Activated T-cell treated with anti-CD3 and anti-CD28 coated beads for 4 hours (primary cell): ENCODE measurements at places on chromosomes 3 and 15.

DNA sequence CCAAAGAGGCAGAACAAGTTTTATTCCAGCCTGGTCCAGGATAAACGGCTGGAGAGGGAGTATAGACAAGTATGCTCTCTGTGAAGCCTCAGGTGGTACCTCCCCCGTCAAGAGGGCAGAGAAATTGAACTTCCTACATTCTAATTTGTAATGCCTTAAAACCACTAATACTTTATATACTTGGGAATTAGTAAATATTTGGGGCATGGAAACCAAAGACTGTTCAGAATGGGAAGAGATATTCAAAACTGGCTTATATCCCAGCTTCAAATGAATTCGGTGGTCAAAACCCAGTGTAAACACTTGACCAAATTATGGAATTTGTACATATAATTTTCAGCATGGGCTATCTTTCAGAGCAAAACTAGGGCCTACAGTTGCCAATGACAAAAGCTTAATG is 122.6 kb downstream of the FBN1 start:
- no peak for DNase-seq

DNA sequence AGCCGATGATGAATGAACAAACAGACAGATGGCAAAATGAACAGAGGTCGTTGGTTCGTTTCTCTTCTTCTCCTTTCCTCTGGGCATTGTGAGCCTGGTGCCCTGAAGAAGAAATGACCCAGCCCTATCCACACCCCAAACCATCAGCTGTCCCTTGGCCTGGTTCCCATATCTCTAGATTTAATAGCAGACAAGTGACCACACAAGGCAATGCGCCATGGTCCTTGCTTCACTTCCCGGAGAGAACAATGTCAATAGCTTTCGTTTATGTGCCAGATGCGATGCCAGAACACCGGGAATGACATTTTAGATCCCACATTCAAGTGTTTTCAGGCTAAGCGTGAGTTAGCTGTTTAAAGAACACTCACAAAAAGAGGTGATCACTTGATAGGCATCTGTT is 17.7 kb downstream of the POC1A start:
- no peak for DNase-seq

GRCh38 chr15:27983496-27983895 is 115.6 kb downstream of the OCA2 start:
- no peak for DNase-seq

DNA sequence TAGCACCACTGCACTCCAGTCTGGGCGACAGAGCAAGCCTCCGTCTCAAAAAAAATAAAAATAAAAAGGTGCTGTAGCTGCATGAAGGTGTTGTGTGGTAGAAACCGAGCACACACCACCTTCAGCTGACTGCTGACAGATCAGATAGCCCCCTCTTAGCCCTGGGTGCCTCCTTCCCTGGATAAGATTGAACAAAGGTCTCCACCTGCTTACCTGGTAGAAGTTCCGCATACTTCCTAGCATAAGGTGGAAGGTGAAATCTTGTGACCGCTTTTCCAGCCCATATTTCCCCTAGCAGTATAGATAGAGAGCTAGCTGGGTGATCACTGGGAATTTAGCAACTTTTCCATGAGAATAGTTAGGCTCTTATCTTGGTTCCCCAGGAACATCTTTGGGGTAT is 18.7 kb upstream of the NEO1 start:
- no peak for DNase-seq

GRCh38 chr3:13689373-13690260 is 140.7 kb downstream of the FBLN2 start:
- DNase-seq: no peak

- DNase-seq: no peak
These were observed 675 bp downstream of the RBM15B start for GRCh38 chr3:51391566-51392354.

- DNase-seq: no peak
These were observed 151.6 kb downstream of the SLCO3A1 start for GRCh38 chr15:92005154-92005553.

DNA sequence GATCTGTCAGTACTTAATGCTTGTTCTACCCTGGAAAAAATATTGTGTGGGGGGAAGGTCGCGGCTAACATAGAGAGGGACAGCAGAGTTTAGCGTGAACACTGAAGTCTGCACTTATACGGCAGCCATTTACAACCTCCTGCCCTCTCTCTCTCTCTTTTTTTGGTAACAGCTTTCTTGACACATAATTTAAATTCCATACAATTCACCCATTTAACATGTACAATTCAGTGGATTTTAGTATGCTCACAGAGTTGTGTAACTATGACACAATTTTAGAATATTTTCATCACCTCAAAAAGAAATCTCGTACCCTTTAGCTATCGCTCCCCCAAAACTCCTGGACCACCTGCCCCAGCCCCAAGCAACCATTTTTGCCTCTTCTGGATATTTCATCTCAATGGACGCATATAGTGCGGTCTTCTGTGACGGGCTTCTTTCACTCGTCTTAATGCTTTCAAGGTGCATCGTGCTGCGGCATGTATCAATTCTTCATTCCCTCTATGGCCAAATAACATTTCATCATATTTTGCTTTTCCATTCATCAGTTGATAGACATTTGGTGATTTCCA is 141.8 kb downstream of the XXYLT1 start:
- DNase-seq: no peak

- no peak for DNase-seq
These were observed 3.0 kb upstream of the GRAMD2A start for GRCh38 chr15:72200395-72201237.

- no peak for DNase-seq
These were observed 25.6 kb downstream of the PRR23E start for GRCh38 chr3:127218454-127218922.

DNA sequence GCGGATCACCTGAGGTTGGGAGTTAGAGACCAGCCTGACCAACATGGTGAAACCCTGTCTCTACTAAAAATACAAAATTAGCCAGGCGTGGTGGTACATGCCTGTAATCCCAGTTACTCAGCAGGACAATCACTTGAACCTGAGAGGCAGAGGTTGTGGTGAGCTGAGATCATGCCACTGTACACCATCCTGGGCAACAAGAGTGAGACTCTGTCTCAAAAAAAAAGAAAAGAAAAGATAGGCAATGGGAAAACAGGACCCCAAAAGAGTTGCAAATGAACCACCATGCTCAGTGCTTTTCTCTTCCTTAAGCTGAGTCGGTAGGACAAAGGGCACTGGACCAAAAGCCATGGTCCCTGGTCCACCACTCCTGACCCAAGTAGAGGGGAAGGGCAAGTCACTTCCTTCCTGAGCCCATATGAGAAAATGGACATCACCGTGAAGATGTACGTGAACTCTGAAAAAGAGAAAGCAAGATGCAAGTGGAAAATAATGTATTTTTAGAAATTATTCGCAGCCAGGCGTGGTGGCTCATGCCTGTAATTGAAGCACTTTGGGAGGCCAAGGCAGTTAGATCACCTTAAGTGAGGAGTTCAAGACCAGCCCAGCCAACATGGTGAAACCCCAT is 2.6 kb downstream of the ITGB5 start:
- DNase-seq: no peak

GRCh38 chr3:136819392-136819730 is 435 bp downstream of the SLC35G2 start:
- DNase-seq: peak; percentile 11

DNA sequence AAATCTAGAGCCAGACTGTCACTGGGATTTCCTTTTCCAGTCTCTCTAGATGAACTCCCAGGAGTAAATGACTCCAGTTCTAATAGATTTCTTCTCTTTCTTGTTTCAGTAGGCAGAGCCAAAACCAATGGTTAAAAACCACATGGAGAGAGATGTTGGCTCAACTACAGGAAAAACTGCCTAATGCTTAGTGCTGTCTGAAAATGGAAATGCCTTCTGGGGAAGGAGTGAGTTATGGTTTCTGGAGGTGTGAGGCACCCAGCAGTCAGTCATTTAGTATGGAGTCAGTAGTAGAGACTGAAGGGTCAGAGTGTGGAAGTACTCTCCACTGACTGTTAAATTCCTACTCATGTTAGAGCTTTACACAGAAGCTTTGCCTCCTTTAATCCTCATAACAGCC is 136.7 kb downstream of the CCNL1 start:
- no peak for DNase-seq

DNA sequence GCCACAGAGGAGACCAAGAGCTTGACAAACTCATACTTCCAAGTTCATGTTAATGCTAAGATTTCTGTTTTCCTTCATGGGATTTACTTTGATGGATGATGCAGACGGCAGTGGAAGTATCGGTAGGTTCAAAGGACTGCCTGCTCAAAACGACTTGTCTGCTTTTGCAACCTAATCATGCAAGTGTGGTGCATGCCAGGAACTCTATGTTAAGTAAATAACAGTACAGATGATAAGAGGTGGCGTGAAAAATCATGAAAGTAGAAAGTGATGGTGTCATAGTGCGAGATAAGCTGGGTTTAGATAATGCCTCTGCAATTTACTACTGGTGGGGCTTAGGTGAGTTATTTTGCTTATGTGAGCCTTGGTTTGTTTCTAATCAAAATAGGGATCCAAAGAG is 14.7 kb upstream of the LMCD1 start:
- DNase-seq: no peak

DNA sequence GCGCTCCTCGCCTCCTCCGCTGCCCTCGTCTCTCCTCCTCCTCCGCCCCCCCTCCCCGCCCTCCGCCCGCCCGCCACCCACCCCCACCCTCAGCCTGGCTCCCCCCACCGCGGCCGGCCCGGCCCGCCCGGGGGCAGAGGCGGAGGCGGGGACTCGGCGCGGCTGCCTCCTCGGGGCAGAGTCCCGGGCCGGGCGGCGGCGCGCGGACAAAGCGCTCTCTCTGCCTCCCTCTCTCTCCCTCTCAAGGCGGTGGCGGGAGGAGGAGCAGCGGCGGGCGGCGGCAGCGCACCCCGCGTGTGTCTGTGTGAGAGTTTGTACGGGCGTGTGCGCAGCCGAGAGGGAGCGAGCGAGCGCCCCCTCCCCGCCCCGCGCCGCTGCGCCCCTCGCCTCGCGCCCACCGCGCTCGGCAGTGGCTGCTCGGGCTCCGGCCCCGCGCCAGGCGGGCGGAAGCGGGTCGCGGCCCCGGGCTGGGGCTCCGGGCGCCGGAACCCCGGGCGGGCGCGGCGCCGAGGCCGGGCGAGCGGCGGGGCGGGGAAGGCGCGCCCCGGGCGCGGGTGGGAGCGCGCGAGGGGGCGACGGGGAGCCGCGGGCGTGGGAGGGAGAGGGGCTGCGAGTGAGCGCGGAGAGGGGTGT is at the start of gene IGF2BP2:
Gene IGF2BP2 (minus strand): TSS at position 37 of the 633 bp plus-strand sequence. CDS start 82 bp downstream, outside the sequence.
- peak; percentile 26 for DNase-seq

- DNase-seq: no peak
These were observed 132.8 kb upstream of the SLC24A5 start for GRCh38 chr15:47987908-47988532.

- DNase-seq: no peak
These were observed 258.3 kb downstream of the CGGBP1 start for GRCh38 chr3:87800516-87800915.

DNA sequence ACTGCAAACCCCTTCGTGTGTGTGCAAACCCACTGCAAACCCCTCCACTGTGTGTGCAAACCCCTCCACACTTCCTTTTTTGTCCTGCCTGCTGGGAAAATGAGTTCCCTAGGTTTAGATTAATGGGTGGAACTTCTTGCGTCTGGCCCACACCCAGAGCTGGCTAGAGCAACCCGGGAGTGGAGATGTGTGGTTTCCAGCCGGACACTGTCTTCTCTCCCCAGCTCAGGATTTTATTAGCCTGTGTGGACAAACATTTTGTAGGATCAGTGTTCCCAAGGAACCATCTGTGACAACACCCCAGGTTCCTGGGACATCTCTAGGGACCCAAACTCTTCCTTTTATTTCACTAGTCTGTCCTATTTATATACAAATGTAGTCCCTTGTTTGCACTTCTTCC is 9.6 kb upstream of the LRRK1 start:
- DNase-seq: no peak

DNA sequence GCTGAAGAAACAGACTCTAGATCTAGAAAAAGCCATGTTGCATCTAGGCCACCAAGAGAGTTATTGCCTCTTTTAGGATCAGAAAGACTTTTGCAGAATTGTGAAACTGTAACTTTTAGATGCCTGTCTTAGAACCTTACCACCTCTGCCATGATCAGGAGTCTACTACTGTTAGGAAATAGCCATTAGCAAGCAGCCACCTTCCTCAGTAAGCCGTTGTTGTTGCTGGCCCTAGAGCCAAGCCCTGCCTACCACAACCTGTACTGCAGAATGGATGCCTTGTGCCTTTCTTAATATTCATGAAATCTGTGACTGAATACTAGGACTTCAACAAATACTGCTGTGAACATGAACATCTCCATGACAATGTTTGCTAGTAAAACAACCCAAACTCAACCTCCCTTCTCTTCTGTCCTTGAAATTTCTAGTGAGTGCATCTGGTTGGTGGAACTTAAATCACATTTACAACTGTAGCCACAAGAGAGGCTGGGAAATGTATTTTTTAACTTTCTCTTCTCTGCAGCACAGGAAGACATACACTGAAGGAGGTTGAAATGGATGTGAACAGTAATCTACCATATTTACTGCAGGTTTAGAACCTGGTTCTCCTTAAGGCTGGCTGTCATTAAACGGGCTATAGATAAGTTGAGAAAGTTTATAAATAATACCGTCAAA is 20.7 kb downstream of the RASA2 start:
- DNase-seq: no peak

GRCh38 chr15:70459312-70459711 is 304.0 kb downstream of the UACA start:
- DNase-seq: no peak

DNA sequence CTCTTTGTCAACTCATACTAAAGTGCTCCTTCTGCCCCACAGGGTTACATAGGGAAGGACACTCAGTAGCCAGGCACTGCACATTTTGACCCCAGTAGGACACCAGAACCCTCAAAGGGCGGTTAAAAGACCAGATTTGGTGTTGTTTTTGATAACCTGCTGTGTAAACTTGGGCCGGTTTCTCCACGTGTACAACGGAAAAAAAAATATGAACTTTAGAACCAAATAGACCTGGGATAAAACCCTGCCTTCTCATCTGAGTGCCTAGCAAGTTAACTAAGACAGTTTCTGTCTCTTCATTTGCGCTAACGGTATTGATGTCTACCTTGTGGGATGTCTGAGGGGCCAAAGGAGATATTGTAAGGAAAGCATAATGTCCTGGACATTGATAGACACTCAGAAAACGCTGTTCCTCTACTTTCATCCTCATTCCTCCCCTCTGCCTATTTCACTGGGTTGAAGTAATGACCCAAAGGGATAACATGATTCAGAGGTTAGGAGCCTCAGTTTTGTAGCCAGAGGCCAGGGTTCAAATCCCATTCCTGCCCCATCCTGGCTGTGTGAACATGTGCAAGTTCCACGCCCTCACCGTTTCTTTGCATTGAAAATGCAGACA is 155.9 kb upstream of the LPP start:
- DNase-seq: no peak

DNA sequence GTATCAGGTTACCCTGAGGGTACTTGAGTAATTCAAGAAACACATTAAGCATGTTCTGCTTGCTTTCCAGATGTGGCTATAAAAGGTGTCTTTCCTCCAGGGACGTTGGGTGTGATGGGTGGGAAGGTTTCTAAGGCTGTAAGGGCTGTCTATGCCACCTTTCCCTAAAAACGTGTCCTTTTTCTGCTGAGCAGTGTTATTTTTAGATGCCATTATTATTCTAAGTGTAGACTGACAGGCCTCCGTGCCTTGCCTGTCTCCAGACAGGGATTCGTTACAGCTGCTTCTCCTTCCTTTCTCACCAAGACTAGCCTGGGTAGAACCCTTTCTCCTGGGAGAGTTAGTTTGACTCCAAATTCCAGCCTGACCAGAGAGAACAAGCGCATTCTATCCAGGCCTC is 26.8 kb upstream of the RHO start:
- no peak for DNase-seq

GRCh38 chr15:65260968-65261367 is 25.7 kb downstream of the PARP16 start:
- no peak for DNase-seq
